ENCODE measurements at places on chromosomes 7 and 10.

GRCh38 chr10:6133331-6134098 lies 44.7 kb downstream of the RBM17 start:
- DNase-seq: no peak

- DNase-seq: no peak
Measured at GRCh38 chr10:50563906-50564305, 59.9 kb downstream of the SGMS1 start.

DNA sequence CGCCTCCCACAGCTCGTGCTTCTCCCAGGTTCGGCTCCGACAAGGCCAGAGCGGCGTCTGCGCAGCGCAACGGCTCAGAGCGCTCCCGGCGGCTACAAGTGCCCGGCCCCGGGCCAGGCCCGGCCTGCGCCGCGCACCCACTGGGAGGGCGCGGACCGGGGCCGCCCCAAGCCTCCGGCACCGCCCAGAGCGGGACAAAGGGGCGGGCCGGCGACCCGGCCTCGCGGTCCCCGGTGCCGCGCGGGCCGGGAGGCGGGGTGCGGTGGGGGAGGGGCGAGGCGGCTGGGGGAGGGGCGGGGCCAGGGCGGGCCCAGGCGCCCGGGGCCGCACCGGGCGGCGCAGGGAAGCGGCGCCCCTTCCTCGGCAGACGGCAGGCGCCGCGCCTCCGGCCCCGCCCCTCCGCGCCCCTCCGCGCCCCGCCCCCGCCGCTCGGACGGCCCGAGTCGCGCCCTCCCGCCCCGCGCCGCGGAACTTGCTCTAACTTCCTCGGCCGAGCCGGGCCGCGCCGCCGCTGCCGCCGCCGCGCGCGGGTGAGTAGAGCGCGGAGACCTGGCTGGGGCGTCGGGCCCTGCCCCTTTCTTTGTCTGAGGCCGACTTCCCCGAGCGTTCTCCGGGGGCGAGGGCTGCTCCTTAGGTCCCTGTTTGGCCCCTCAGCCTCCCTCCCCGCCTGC lies at the start of gene TSPAN14:
TSS of gene TSPAN14 (plus strand) at position 469 of the 671 bp plus-strand sequence. CDS start 34,924 bp downstream, outside the sequence.
- peak; percentile 84 for DNase-seq

DNA sequence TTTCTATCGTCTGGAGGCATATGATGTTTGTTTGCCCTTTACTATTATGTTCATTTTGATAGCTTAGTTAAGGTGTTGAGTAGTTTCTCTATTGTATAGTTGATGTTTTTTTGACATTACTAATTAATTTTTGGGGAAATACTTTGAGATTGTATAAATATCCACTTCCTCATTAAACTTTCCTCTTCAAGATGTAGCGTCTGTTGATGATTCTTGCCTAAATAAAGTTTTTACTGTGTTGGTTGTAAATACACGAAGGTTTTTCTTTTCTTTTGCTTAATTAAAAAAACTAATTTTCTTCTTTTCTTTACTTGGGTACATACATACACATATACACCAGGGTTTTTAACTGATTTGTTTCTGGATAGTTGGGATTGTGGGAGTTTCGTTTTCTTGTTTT lies 8.5 kb downstream of the KMT2E start:
- DNase-seq: no peak

GRCh38 chr7:18995811-18996426 lies 121.5 kb downstream of the TWIST1 start:
- no peak for DNase-seq

DNA sequence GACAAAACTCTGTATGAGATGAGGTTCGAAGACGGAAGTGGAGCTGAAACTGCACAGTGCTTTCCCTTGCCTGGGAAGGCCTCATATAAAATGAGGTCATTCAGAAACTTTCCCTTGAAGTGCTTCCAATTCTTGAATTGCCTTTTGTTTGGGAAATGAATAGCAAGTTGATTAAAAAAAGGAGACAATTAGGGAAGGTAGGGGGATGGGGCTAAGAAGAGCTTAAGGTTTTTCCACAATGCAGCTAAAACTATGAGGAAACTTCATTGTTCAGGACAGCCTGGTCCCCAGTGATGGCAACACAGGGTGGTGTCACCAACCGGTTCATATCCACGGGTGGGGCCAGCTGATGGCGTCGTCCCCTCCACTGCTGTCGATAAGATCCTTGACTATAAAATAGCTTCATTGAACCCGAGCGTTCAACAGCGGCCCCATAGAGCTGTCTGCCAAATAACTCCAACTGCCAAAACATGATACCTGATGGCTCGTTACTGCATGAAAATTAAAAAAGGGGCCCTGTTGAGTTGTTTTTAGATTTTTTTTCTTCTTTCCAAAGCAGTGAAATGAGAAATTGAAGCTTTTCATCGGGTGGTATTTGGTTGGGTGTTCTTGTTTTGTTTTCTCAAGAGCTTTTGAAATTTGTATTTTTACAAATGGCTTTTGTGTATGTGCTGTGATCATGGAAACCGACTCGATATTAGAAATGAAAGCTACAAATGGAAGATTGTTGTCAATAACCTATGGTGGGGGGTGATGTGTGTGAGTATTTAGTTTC lies 2.8 kb upstream of the CELF2 start:
- no peak for DNase-seq

GRCh38 chr7:132941905-132942304 lies 140.0 kb downstream of the CHCHD3 start:
- DNase-seq: no peak

DNA sequence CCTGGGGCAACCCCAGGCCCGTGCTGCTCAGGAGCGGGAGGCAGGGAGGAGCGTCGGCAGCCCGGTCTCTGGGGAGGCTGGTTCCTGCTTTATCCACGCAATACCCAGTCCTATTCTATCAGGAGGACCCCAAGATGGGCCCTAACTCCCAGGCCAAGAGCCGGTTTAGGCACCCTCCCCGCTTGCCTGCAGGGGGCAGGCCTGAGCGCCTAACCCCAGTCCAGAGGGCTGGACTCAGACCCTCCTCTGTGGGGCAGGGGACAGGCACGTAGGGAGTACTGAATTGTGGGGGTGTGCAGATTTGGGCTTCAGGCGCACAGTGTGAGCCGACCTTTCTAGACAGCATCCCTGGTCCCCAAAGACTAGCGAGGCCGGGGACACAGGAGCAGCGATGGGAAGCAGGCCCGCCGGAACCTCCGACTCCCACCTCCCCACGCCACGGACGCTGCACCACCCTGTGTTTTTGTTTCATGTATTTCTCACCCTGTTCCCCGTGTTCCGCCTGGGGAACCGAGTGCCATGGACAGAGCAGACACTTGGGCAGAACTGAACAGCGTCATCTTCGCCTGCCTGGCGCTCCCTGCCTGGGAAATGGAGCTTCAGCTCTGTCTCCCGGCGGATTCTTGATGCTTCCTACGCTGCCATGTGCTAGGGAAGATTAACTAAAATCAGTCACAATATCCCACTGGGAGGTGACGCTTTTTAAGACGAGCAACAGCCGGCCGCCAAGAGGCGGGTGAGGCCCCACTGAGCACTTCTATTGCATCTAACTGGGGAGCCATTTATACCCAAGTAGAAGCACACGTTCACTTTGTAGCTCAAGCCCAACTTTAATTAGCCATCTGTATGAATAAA lies 5.3 kb downstream of the NUDT1 start:
- DNase-seq: no peak

DNA sequence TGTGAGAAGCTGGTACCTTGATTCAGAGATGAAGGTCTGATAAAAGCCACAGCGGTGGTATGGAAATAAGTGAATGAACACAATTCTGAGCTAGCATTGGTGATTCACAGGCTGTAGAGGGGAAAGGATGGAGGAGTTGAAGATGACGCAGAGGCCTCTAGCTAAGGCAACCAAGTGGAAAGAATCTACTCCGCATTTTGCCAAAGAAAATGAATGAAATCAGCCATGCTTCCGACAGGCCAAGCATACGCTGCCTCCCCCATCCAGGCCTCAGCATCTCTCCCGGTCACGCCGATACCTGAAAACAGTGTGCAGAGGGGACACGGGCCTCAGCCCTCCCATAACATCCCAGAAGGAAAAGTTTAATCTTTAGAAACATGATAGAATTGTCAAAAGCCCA lies 124.3 kb upstream of the UNC5B start:
- no peak for DNase-seq

DNA sequence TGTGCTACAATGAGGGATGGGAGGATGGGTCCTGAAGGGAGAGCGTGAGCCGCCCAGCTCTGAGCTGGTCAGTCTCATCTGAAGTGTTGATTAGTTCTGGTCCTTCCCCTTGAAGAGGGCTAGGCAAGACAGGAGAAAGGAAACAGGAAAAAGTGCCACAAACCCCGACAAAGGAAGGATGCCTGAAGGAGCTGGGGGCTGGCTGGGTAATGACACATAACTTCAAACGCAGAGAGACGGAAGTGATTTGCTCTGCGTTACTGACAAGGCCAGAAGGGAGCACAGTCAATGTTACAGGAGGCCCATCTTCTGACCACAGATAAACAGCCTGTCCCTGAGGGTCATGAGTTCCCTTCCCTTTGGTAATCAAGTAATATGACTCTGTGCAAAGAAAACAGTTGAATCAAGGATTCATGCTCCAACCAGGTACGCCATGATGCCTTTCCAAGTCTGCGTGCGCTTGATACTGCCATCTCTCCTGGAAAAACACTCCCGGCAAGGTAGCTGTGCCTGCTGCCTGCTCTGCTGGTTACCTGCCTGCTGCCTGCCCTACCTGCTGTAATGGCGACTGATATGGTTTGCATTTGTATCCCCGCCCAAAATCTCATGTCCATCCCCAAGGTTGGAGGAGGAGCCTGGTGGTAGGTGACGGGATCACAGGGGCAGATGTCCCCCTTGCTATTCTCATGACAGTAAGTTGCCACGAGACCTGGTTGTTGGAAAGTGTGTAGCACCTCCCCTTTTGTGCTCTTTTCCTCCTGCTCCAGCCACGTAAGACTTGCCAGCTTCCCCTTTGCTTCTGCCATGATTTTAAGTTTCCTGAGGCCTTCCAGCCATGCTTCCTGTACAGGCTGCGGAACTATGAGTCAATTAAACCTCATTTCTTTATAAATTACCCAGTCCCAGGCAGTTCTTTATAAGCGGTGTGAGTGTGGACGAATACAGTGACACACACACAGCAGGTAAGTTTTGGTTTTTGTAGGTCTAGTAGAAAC lies 57.9 kb downstream of the GRB10 start:
- DNase-seq: no peak

DNA sequence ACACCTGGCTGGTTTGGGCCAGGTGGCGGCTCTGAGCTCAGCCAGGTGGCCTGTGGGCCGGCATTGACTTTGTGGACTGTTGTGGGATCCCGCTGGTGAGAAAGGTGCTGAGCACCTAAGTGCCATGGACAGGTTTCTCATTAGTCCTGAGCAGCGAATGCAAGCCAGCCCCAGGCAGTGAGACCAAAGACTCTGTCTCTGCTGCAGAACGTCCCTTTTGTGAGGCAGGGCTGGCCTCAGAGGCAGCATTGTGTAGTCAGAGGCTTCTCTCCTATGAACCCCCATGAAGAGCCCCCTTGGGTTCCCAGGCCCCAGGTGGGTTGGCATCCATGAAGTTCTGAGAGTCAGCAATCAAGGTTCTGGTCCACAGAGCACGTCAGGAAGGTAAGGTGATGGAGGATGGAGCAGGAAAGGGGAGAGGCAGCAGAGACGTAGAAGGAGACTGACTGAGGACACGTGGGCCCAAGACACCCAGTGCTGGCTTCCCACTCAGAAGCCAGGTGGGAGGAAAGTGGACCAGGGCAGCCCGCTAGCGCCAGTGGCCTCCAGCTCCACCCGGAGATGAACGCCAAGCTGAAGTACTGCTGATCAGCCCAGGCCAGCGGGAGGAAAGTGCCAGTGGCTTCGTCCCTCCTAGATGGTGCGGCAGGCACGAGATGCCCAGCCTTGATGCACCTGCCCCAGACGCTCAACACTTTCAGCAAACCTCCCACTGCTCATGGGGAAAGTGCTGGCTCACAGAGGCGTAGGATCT lies 19.2 kb upstream of the PTPRN2 start:
- no peak for DNase-seq

DNA sequence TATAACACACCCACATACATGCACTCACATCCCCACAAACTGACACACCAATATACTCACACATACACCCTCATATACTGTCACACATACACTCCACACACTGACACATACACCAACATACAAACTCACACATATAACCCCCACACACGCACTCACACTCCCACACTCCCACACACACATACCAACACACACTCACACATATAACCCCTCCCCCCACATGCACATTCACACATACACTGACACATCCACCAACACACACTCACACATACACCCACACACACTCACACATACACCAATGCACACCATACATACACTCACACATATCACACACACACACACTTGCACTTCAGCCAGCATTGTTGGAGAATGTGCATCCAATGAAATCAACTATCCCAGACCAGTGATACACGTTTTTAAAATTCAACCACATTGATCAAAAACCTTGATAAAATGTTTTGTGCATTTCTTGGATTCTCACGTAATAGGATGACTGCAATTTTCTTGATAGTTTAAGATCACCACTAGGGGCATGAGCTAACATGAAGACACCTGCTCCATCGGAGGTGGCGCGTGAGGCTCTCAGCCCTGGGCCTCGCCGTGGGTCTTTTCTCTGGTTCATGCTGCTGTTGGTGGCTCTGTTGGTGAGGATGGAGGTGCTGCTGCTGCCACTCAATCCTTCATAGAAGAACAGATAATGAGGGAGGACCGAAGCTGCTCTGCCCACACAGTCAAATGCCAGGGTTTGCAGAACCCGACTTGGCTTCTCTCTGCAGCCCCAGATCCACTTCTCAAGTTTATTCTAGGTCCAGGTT lies 32.1 kb upstream of the CHST15 start:
- DNase-seq: peak; percentile 7

- no peak for DNase-seq
Measured at GRCh38 chr10:22723783-22724182, 9.4 kb upstream of the PIP4K2A start.

DNA sequence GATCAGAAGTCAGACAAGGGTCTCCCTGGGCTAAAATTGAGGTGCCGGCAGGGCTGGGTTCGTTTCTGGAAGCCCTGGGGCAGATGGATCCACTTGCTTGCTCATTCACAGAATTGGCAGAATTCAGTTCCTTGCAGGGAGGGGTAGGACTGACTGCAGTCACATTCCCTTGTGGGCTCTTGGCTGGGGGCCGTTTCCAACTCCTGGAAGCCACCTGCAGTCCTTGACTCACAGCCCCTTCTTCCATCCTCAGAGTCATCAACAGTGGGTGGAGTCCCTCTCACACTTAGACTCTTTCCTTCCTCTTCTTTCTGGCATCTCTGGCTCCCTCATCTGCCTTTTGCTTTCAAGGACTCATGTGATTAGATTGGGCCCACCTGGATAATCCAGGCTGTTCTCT lies 54.6 kb upstream of the NANOS1 start:
- DNase-seq: no peak

- peak; percentile 44 for DNase-seq
Measured at GRCh38 chr7:12729112-12729511, 41.7 kb downstream of the ARL4A start.

DNA sequence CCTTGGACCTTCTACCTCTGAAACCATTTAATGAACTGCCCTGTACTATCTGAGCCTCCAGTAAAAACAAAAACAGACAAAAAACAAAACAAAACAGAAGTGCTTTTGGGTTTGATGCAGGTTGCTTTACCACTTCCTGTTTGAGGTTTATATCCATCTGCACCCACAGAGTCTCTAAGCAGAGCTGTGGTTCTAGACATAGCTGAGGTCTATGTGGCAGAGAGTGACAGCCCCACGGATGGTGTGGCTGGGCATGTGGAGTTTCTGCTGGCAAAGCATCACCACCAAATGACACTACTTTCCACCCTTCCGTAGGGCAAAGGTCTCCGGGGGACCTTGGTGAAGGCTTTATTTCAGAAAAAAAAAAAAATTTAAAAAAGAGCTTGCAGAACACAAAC lies 754.2 kb downstream of the GRID1 start:
- no peak for DNase-seq

- no peak for DNase-seq
Measured at GRCh38 chr10:27783660-27784059, 38.0 kb upstream of the MKX start.
